ENCODE measurements at places on chromosomes 3 and 15.

DNA sequence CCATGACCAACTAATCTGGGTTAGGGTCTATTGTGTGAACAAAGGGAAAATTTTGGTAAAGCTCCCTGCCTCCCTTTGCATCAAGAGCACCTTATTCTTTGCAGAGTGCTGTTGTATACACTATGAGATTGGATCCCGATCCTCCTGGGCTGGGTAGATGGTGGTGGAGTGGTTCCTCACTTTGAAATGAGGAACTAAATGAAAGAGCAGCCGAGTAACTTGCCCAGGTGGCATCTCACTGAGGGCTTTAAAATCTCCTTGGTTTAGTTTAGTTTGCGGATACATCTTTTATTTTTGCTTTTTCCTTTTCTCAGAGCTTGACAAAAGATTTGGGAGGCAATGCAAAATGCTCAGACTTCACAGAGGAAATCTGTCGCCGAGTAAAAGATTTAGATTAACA, 19.4 kb downstream of the IDH3A start:
- no peak for DNase-seq

- no peak for DNase-seq
Measured at GRCh38 chr3:194570235-194570634, 63.0 kb downstream of the TMEM44 start.

DNA sequence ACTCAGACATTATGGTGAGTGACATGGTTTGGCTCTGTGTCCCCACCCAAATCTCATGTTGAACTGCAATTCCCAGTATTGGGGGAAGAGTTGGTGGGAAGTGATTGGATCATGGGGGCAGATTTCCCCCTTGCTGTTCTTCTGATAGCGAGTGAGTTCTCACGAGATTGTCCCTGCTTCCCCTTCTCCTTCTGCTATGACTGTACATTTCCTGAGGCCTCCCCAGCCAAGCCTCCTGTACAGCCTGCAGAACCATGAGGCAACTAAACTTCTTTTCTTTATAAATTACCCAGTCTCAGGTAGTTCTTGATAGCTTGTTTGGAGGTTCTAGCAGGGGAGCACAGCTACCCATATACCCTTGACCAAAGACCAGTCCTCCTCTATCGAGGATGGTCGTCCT, 45.9 kb downstream of the ADAM10 start:
- no peak for DNase-seq

- DNase-seq = no peak
Measured at GRCh38 chr15:74611341-74611740, 4.3 kb upstream of the CLK3 start.

DNA sequence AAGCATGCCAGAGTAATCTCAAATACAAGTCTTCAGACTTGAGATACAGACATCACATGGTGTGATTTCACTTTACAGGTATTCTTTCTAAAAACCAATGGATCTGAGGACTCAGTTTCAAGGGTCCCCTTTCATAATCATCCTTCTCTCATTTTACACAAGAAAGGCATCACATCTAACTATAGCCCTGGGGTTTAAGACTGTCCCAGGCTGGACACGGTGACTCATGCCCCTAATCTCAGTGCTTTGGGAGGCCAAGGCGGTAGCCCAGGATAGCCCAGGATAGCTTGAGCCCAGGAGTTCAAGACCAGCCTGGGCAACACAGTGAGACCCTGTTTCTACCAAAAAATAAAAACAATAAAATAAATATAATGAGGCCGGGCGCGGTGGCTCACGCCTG, 36.4 kb downstream of the UBP1 start:
- DNase-seq = no peak

DNA sequence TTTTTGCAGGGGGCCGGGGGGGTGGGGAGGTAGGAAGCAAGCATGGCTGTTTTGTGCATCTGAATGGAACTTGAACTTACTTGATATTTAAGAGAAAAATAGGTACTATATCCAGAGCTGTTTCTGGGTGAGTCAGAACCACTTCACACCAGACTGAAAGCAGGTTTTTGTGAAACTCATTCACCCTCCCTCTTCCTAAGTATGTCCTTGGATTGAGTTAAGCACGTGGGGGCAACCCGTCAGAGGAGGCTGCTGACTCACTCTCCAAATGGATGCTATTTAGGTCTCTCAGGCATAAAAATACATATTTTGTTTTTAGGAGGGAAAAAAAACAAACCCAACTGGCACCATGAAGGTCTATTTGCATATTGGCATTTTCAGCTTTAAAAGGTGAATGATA, 270.3 kb downstream of the RYR3 start:
- DNase-seq = no peak

DNA sequence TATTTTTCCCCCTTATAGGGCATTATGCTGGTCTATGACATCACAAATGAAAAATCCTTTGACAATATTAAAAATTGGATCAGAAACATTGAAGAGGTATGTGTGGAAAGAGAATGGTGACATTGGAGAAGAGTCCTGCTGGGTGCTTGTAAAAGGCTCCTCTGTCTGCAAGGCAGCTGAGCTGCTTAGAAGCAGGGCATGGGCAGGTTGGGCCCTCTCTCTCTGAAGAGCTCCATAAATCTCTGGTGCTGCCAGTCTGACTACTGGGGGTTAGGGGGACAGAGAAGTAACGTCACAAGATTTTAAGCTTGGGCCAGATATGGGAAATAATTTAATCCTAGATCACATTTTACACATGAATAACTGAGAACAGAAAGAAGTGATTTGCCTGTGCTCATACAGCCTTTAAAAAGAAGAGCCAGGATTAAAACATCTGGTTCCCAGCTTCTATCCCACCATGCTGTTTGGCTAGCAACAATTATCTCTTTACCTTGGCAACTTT, 21.9 kb upstream of the APH1B start:
- no peak for DNase-seq

GRCh38 chr15:32106401-32107381, 76.4 kb downstream of the CHRNA7 start:
- DNase-seq = no peak

GRCh38 chr3:24923570-24923969, 428.9 kb upstream of the THRB start:
- no peak for DNase-seq

GRCh38 chr15:91254766-91255165, 154.7 kb downstream of the SV2B start:
- DNase-seq = no peak

DNA sequence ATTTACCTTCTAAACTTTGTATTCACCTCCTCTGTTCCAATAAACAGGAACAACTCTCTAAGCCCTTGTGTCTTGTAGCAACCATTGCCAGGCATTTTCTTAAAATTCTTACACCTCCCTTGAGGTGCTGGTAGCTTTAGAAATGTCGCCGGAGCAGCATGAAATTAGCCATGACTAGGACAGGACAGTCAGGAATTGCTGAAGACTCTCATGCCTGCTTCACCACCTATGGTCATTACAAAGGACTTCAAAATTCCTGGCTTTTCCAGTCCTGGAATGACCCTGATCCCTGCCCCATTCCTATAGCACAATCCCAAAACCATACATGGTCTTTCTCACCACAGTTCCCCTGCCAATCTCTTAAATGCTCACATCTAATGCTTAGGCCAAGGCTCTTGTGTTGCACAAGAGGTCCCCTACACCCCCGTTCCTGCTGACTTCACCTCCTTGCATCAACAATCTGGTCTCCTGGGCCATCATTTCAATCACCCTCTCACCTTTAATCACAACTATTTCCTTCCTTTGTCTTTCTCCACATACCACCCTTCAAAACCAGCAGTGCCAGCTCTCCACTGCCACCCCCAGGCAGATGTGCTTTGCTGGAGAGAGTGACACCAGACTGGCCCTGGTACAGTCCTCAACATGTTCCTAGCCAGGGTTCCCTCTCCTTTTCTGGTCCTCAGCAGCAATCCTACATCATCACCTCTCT, 113.2 kb upstream of the TJP1 start:
- DNase-seq = no peak

- DNase-seq = no peak
Measured at GRCh38 chr15:28953573-28954195, 67.9 kb downstream of the APBA2 start.

DNA sequence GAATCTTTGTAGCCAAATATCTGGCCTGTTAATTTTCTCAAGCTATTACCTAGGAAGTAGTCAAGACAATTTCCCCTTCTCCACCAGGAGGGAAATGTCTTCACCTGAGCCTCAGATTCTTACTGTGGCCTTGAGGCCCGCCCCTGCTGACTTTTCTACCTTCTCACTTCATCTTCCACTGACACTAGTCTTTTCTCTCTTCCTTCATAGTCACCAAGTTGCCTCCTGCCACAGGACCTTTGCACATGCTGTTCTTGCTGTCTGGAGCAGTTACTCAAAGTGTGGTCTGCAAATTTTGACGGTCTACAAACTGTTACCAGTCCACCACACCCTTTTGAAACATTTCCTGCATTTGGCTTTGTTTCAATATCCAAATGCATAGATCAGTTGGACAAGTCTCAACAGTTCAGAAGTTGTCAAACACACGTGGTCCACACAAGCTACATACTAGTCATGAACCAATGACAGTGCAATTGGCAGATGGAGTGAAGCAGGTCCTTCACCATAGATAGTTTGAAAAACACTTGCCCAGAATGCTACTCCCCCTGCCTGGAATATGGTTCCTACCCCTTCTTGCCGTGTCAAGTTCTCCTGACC, 100.5 kb downstream of the OSBPL10 start:
- DNase-seq = no peak
